ENCODE measurements at places on chromosomes 3 and 15. TPM values are rescaled to one million over a fixed set of nuclear protein-coding genes. Genes with fewer than 3 reads are reported as not detected.

The PEAK1 gene
- 28.0 TPM for total RNA-seq

GRCh38 chr3:31952205-31952604, 28.9 kb downstream of the OSBPL10 start:
- no peak for DNase-seq

GRCh38 chr3:49217688-49218470, 46.5 kb downstream of the KLHDC8B start:
- no peak for DNase-seq

- no peak for DNase-seq
Measured at GRCh38 chr3:107660306-107660976, 137.7 kb downstream of the BBX start.

DNA sequence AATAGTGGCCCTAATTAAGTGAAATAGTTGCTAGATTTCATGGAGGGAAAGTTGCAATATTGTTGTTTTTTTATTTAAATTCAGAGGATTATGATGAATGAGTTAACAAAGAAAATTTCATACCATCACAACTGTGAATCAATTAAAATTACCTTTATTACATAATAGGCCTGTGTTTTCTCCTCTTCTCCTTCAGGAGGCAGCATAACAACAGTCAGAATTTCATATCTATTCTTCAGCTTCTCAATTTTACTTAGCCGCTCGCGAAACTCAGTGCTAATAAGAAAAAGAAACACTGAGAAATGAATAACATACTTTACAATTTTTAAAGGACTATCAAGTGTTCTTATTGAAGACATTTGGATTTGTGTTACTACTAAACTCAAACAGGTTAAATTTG, 29.4 kb downstream of the TTC14 start:
- DNase-seq = no peak
